ENCODE measurements at places on chromosomes 7 and 10.
A peak's percentile ranks its signal among the peaks of the same experiment; 100 is the strongest.

DNA sequence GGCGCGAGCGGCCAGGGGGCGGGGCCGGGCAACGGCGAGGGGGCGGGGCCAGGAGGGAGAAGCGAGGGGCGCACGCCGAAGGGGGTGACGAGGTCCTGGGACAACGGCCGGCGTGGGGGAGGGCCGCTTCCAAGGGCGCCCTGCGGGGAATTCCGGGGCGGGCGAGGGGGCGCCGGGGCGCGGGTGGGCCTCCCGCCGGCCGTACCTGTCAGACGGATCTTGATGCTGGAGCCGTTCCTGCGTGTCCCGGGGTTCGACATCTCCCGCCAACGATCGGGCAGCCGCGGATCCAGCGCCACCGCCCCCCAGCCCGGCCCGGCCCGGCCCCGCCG, 421 bp downstream of the SMURF1 start:
- no peak for DNase-seq

DNA sequence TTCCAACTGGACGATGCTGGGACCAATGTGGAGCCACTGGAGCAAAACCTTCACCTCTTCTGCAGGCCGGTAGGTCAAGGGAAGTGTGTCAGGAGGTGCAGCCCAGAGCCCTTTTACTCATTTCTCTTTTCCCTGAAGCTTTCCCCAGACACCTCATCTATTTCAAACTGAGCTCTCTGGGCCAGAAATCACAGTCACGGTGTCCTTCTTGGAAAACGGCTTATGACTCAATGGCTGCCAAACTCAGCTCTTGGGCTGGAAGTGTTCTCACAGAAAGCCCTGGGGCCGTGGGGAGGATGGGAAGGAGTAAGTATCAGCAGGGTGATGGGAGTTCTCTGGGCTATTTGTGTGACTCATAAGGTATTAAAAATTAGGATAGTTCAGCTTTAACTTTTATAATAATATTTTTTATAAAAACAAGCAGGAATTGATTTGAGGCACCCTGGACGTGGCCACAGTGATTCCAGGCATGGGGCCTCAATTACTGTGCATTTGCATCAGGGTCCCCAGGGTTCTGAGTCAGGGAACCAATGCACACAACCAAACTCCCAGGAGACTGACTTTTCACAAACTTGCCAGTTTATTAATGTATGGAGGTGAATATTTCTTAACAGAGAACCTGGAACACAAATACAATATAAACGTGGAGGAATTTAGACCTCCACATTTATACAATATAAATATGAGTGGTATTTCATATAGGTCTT, 187.4 kb upstream of the TMEM72 start:
- DNase-seq: no peak

GRCh38 chr10:110042181-110042580, 34.4 kb downstream of the ADD3 start:
- no peak for DNase-seq

- peak; percentile 18 for DNase-seq
Measured at GRCh38 chr10:30215623-30216022, 133.5 kb downstream of the MTPAP start.

DNA sequence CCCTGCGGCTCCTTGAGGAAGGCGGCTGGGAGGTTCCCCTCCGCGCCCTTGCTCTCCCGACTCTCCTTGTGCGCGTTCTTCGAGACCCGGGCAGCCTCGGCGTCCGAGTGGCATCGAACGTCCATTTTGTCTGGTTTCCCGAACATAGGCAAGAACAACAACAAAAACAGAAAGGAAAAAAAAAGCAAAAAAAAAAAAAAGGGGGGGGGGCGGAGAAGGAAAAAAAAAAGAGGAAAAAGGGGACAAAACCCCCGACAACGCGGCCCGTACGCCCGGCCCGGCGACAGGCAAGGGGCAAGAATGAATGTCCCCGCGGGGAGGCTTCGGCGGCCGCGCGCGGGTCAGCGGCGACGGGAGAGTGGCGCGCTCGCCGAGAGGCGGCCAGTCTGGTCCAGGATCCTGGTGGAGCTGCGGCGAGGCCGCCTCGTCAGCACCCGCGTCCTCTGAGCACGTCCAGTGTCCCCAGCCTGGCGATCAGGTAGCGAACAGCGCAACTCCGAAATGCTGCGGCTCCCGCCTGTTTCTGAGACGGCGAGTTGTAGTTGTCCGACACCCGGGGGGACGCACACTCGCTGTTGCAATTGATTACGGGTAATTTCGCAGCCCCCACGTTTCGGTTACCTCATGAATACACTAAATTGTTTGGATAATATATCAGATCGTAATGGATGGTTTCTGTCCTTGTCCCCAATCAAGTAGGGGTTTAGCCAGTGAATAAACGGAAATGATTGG, at the start of gene VAX1:
Gene VAX1 (minus strand): TSS at position 360 of the 732 bp plus-strand sequence. CDS start 214 bp downstream, at position 146.
- no peak for DNase-seq

GRCh38 chr7:127995156-127995880, 35.9 kb downstream of the LRRC4 start:
- no peak for DNase-seq

GRCh38 chr7:134365341-134366054, 48.8 kb upstream of the SLC35B4 start:
- DNase-seq: no peak

DNA sequence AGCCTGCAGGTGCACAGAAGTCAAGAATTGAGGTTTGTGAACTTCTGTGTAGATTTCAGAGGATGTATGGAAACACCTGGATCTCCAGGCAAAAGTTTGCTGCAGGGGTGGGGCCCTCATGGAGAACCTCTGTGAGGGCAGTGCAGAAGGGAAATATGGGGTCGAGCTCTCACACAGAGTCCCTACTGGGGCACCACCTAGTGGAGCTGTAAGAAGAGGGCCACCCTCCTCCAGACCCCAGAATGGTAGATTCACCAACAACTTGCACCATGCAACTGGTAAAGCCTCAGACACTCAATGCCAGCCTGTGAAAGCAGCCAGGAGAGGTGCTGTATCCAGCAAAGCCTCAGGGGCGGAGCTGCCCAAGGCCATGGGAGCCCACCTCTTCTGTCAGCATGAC, 205.8 kb downstream of the CCSER2 start:
- no peak for DNase-seq
